ENCODE measurements at places on chromosomes 16 and 17. TPM values are rescaled to one million over a fixed set of nuclear protein-coding genes. Genes with fewer than 3 reads are reported as not detected.

PALB2 gene
- total RNA-seq: 22.2 TPM

DNA sequence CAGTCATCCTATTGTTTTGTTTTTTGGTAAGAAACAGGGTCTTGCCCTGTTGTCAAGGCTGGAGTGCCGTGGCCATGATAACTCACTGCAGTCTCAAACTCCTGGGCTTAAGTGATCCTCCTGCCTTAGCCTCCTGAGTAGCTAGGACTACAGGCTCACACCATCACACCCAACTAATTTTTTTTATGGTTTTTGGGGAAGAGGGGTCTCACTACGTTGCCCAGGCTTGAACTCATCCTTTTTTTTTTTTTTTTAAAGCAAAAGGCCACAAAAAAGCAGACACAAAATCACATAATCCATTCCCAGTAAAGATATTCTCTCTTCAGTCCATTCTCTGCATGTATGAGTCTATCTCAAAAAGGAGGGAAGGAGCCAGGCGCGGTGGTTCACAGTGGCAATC is 5.5 kb downstream of the SPAG9 start:
- DNase-seq: no peak

DNA sequence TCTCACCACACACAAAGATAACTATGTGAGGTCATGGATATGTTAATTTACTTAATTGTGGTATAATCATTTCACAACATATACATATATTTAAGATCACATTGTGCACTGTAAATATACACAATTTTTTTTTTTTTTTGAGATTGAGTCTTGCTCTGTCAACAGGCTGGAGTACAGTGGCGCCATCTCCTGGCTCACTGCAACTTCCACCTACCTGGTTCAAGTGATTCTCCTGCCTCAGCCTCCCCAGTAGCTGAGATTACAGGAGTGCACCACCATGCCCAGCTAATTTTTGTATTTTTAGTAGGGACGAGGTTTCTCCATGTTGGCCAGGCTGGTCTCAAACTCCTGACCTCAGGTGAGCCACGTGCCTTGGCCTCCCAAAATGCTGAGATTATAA is 11.5 kb upstream of the PRSS54 start:
- DNase-seq: peak; percentile 57

DNA sequence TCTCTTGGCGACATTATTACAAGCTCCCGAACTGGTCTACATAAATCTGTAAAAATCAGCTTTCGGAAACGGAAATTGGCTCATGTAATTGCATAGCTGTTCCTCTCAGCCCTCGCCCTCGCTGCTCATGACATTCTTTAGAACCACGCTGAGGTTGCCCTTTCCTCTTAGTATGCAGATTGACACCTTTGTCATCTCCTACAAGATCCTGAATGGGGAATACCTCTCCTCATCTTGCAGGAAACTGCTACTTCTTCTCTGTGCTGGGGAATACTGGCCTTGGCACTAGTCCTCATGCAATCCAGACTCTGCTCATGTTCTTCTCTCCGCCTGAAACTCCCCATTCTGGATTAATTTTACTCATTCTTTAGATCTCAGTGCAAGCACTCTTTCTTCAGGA is 22.2 kb upstream of the CDH8 start:
- DNase-seq: no peak
